ENCODE measurements at places on chromosomes 6 and 20.

GRCh38 chr20:39651645-39652325, 689.6 kb downstream of the DHX35 start:
- no peak for DNase-seq

- DNase-seq: peak; percentile 68
These were observed 54.0 kb downstream of the STK4 start for GRCh38 chr20:45020236-45020886.

DNA sequence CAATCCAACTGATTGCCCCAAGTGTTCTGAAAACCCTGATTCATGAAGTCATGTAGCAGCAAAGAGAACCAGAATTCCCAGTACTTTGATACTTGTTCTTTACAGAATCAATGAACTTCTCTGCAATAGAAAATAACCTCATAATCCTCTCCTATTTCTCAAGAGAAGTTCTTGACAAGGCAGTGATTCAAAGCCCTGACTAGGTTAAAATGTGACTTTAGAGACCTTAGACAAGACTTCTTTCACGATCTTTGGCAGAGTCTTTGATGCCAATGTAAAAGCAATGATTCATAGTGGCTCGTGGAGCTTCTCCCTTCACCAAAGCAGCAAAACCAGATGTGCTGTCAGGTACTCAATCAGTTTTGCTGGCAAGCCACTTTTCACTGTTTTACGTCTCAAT, 95.2 kb downstream of the CDK19 start:
- DNase-seq: no peak

DNA sequence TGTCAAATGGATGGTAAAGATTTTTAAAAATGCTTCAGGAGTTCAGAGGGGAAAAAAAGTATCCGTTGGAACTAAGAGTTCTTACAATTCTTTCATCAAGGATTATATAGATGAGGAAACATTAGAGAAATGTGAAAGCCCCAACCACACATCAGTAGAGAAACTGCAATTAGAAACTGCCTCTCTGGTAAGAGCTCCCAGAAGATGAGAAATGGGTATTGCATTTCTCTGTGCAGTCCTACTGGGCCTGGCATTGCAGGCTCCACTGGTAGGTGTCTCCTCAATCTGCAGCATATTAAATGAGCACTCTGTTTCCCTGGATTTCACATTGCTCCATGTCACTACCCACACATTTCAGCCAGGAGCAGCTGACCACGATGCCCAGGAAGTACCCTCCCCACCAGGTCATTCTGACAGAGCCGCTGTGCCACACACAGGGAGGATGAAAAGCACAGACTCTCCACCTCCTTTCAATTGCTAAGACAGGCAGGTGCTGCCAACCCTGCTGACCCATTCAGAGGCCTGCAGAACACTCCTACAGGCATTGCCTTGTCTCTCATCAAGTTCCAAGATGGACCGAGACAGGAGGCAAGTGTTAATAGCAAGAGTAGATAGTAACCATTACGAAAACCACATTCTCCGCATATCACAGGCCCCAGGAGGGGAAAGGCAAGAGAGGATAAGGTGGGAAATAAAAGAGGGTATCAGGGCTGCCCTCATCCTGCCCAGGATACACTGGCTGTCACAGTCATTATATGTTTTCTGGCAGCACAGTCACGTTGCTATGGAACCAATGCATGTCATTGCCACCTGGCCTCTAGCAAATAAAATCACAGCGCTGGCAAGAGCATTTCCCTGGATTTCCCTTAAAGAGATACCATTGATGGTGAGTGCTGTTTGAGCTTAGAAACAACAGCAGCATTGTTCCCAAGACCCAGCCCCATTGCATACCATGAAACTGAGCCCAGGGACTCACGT, 241.7 kb downstream of the ATXN1 start:
- peak; percentile 15 for DNase-seq

GRCh38 chr20:8175741-8176675, 43.9 kb downstream of the PLCB1 start:
- DNase-seq: no peak

DNA sequence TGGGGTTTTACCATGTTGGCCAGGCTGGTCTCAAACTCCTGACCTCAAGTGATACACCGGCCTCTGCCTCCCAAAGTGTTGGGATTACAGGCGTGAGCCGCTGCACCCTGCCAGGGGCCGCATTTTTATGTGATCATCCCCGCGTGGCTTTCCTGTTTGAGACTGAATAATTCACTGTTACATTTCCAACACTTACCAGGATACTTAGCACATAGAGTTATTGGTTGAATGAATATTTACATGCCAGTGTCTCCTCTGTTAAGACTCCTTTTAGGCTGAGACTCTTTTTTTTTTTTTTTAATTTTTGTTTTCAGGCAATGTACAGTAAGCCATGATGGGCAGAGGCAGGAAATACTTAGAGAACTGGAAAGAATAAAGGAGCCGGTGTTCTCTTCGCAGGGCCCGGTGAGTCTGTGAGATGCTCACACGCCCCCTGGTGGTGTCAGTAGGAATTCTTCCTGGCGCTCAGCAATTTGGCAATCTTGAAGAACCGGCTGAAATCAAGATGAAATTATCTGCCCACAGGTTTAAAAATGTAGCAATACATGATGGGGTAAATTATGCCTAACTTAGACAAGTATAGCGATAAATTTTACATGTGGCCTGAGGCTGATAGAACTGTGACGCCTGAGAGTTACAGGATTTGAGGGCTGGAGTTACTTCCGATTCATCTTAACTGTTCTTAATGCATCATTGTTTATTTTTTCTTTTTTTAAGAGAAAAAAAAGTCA, 7.6 kb upstream of the RNF114 start:
- DNase-seq: peak; percentile 94

- DNase-seq: peak; percentile 77
These were observed 1.8 kb downstream of the EPB41L2 start for GRCh38 chr6:131061041-131061750.

DNA sequence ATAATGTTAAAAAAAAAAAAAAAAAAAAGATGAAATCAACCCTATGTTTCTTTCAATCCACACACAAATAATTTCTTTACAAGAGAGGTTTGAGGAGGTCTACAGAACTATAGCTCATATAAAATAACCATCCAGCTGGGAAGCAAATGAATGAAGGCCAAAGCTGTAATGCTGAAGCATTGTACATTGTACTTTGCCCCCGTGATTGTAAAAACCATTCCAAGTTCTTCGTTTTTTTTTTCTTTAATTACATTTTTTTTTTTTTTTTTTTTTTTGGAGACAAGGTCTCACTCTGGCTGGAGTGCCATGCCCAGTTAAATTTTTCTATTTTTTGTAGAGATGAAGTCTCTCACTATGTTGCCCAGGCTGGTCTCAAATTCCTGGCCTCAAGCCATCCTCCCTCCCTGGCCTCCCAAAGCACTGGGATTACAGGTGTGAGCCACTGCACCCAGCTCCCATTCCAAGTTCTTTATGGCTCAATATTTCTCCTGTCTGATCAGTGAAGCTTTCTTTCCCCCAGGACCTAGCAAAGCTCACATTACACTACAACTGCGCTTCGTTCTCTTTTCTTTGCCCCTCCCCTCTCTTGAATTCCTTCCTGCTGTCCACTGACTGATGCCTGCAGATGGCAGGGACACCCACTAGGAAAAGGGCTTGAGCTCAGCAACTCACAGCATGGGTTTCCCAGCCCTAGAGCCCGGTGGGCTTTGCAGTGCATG, 53.0 kb upstream of the NOP56 start:
- DNase-seq: no peak

DNA sequence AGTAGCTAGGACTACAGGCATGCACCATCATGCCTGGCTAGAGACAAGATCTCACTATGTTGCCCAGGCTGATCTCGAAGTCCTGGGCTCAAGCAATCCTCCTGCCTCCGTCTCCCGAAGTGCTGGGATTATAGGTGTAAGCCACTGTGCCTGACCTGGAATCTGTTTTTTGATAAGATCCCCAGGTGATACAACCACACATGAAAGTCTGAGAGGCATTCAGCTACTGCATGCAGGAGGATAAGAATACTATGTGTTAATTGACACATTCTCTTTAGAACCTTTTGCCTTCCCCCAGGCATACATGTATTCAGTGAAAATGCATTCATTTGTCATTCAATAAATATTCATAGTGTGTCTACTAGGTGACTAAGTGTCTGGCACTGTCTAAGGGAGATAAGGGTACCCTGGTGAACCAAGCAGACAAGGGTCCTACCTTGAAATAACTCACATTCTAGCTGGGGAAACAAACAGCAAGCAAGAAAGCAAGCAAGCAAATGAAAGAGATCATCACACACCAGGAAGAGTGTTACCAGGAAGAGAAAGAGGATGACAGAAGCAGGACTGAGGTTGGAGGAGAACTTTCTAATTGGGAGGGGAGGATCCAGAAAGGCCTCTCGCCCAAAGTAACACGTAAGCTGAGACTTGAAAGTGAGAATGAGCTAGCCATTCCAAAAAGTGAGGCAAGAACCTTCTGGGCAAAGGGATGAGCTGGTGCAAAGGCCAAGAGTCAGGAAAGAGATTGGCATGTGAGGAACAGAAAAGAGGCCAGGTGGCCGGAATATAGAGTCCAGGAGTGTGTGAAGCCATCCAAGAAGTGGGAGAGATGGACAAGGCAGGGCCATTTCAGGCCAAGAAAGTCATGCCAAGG, 6.5 kb downstream of the GFOD1 start:
- peak; percentile 40 for DNase-seq

DNA sequence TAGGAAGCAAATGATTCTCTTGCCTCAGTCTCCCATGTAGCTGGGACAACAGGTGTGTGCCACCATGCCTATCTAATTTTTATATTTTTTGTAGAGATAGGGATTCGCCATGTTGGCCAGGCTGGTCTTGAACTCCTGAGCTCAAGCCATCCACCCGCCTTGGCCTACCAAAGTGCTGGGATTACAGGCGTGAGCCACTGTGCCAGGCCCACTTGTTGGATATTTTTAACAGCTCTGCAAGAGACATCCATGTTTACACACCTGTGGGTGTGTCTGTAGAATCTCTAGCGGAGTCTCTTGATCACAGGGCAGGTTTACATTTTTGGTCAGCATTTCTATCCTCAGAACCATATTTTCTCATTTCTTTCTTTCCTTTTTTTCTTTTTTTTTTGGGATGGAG, 53.1 kb upstream of the ZFP64 start:
- no peak for DNase-seq

DNA sequence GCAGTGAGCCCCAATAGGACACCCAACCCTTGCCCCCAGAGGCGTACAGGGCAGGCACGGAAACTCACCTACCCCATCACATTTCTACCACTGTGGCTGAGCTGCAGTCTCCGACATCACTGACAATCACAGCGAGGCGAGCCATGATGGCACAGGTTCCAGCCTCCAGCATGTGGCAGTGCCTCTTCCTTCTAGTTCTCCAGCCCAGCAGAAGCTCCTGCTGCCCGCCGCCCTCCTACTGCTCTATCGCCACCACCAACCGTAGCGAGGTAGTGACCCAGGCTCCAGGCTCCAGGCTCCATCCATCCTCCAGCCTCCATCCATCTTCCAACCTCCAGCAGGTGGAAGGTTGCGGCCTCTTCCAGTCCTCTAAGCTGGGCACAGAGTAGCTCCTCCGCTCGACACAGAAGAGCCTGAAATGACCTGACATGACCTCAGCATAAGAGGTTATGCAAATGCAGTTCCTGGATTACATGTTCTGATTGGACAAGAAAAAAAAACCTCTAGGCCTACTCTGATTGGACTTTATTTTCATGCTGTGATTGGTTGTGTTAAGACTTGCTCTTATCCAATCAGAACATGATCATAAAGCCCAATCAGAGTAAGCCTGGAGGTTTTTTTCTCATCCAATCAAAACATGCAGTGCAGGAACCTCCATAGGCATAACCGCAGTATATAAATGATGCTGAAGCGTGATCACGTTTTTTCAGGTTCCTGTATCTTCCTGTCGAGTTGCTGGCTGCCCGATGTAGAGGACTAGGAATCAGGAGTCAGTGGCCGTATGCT, 438.9 kb upstream of the ZNF337 start:
- no peak for DNase-seq

DNA sequence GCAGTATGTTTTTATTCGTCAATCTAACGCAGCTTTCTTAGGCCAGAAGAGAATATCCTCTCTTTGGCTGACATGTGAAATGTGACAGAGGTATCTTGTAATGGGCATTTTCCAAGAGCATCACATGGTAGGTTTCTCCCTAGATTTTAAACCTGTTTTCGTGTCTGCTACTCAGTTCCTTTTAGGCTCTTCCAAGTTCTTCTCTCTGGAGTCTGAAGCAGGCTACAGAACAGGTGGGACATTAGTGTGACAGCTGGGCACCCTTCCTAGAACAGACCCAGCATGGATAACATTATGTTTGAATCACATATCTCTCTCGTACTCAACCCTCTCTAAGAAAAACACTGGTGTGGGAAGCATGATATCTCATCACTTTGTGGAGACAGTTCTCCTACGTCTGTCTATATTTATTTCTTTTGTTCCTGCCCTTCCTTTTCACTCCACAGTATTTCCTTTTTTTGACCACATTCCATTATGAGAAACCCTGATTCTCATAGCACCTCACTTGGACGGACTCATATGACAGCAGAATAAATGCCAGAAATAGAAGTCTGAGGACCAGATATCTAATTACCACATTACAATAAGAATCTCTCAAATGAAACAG, 263.4 kb downstream of the NKAIN2 start:
- DNase-seq: peak; percentile 52

GRCh38 chr6:157613011-157613522, 210.0 kb upstream of the SNX9 start:
- peak; percentile 24 for DNase-seq

GRCh38 chr6:139868576-139868975, 494.1 kb upstream of the CITED2 start:
- no peak for DNase-seq

DNA sequence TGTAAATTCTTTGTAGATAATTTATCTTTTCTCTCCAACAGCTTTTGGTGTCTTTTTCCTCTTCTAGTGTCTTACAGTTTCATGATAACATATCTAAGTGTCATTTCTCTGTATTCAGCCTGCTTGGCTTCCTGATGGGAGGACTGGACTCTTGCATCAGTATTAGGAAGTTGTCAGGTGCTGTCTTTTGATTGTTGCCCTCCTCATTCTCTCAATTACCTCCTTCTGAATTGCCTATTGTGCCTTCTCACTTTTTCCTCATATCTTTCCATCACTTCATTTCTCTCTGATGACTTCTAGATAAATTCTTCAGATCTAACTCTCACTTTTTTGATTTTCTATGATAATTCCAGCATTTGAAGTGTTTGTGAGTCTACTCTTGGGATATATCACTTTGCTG, 154.4 kb upstream of the MLIP start:
- DNase-seq: peak; percentile 12

- peak; percentile 28 for DNase-seq
These were observed 30.7 kb downstream of the GFRA4 start for GRCh38 chr20:3632311-3633004.

DNA sequence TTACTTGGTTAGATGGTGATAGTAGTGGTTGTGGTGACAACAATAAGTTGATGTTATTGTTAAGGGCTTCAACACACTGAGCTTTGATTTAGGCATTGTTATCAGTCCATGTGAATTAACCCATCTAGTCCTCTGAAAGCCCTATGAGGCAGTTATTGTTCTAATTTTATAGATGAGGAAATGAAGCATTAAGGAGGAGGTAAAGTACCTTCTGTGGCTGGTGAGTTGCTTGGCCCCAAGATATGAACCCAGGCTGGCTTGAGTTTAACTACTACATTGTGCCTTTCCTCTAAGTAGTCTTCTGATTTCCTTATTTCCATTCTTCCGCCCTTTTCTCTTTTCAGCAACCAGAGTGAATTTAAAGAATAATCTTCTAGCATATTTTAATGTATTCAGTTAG, 81.7 kb downstream of the QKI start:
- no peak for DNase-seq
